ENCODE measurements at places on chromosomes 11 and 22.

GRCh38 chr11:70637949-70638583 is 239.7 kb downstream of the CTTN start:
- DNase-seq: no peak

- DNase-seq: no peak
These were observed 15.3 kb downstream of the PHF21B start for GRCh38 chr22:44994399-44995104.

DNA sequence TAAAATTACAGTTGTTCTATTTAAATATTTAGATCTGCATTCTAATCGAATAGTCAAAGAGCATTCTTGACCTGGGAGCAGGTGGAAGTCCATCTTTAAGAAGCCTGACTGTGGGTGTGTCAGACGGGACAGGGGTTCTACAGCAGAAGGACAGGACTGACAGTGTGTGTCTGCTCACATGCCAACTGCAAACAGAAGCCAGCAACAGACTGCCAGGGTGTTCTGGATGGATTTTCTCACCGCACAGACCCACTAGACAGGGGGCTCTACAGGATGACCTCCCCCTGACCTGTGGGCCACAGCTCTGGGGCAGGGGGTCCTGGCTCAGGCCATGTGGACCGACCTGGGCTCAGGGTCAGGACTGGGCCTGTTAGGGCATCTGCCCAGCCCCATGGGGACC is 22.8 kb upstream of the NAP1L4 start:
- no peak for DNase-seq

- DNase-seq: no peak
These were observed 109.7 kb upstream of the RRM1 start for GRCh38 chr11:3984896-3985295.

DNA sequence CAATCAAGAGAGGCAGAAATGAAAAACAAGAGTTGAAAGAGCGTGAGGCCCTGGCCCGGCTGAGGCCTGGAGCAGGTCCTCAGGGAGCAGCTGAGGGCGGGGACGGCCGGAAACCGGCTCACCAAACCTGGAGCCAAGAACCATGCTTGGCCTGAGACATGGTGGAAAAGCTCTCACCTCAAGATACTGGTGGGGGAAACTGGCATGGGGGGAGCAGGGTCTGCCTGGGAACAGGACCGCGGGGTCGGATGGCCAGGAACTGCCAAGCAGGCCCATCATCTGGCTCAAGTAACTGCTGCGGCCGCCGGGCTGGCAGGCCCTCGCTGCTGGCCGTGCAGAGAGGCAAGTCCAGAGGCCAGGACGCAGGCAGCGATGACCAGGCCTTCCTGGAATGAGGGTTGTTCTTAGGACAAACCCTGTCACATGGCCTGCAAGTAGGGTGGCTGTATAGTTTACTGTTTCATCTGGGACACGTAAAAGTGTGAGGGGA is 18.9 kb upstream of the WNT11 start:
- DNase-seq: no peak

GRCh38 chr11:45494738-45495137 is 170.7 kb downstream of the CHST1 start:
- no peak for DNase-seq

GRCh38 chr11:121551463-121551862 is 98.7 kb upstream of the SORL1-AS1 start:
- DNase-seq: no peak

GRCh38 chr11:110475671-110476070 is 45.9 kb downstream of the FDX1 start:
- no peak for DNase-seq

DNA sequence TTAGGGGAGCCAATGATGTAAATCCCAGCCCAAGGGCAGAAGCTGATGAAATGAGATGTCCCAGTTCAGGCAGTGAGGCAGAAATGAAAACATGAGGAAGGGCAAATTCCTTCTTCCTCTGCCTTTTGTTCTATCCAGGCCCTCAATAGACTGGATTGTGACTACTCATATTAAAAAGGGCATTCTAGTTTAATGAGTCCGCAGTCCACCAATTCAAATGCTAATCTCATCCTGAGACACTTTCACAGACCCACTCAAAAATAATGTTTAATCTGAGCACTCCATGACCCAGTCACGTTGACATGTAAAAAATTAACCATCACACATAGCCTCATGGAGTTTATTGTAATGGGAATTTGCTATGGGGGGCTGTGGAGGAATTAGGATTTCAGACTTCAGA is 717.9 kb downstream of the OPCML start:
- DNase-seq: no peak

- no peak for DNase-seq
These were observed 2.9 kb upstream of the MTA2 start for GRCh38 chr11:62604460-62605120.

DNA sequence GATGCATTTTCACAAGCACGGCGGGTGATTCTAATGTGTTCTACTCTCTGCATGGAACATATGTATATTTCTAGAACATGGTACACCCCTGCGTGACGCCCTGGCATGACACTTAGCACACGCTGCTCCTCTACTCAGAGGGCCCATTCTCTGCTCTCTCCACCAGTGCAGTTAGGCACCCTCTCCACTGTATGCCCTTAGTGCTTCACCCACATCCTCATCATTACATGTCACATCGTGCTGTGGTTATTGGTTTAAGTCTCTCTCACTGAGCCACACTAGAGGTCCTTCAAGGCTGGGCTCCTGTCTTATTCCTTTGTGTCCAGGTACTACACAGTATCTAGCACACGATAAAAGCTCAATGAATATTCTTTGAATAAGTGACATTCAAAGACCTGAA is 16.7 kb downstream of the TMPRSS13 start:
- no peak for DNase-seq

GRCh38 chr22:35746946-35747703 is 29.5 kb downstream of the APOL5 start:
- no peak for DNase-seq

GRCh38 chr11:87125257-87125656 is 87.5 kb downstream of the TMEM135 start:
- DNase-seq: no peak

Data from T47D (cell line).